ENCODE measurements at places on chromosomes 11 and 22.

- DNase-seq: no peak
Measured at GRCh38 chr11:68338051-68338780, 25.8 kb downstream of the LRP5 start.

DNA sequence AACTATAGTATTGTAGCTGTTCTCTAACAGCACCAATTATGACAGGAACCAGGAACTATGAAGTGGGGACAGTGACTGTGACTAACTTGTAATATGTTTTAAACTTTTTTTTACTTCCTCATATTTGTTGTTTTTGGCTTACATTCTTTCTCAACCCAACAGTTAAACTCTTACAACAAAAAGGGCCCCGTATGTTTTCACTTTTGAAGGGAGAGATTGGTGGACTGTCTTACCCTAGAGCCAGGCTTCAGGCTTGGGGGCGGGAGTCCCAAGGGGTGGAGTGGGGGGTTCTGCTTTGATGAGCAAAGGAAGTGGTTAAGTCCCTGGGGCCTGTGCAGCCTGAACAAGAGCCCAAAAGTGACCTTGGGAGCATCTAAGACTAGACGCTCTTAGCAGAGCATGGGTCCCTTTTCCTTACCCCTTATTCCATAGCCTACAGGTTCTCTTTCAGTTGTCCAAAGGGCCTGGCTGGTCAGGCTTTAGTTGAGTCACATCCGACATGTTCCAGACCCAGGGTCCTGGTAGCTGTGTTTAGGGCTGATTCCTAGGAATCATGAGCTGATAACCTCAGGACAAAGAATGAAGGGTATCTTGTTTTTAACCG is 38.8 kb downstream of the STIM1 start:
- no peak for DNase-seq

DNA sequence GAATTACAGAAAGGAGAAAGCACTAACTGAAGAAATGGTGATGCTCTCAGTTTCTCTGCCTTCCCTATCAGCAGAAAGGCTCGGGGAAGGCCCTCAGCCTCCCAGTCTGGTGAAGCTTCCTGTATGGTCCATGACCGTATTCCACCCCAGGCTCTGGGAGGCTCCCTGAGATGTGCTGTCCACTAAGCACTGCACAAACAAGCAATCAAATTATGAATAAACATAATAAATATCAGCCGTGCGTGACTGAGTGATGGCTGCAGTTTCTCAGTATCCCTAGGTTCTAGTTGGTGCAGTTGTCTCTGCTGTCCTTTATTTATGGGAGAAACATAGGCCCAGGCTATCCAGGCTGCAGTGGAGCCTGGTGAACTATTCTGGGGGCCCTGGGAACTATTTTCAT is 3.6 kb downstream of the SMDT1 start:
- DNase-seq: no peak

DNA sequence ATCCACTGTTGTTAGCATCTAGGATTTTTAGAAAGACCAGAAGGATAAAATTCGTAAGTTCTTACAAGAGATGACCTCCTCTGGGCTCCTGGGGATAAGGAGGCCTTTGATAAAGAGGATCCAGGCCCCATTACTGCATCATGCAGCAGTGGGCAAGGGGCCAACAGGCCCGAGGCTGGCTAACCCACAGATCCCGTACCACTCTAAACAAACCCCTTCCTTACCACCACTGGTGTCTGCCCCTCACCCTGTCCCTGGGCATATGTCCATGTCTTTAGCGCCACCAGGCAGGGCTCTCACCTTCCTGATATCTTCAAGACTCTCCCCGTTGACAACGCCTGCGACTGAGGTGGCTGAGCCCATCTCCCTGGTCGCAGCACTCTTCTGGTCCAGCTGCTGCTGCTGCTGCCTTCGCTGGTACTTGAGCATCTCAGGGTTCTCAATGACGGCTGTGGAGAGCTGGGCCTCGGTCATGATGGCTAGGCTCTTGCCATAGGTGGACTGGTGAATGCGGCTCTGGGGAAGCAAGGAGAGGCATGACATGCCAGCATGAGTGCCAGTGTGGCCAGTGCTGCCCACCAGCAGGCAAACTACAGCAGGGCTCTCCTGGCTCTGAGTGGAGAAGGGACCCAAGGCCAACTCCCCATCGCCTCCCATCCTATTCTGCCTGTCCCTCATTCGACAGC is 46.2 kb downstream of the HIRA start:
- DNase-seq: no peak

- no peak for DNase-seq
Measured at GRCh38 chr22:33035272-33035863, 22.8 kb downstream of the SYN3 start.

- DNase-seq: no peak
Measured at GRCh38 chr11:38680166-38680565, 2082.1 kb upstream of the RAG2 start.

DNA sequence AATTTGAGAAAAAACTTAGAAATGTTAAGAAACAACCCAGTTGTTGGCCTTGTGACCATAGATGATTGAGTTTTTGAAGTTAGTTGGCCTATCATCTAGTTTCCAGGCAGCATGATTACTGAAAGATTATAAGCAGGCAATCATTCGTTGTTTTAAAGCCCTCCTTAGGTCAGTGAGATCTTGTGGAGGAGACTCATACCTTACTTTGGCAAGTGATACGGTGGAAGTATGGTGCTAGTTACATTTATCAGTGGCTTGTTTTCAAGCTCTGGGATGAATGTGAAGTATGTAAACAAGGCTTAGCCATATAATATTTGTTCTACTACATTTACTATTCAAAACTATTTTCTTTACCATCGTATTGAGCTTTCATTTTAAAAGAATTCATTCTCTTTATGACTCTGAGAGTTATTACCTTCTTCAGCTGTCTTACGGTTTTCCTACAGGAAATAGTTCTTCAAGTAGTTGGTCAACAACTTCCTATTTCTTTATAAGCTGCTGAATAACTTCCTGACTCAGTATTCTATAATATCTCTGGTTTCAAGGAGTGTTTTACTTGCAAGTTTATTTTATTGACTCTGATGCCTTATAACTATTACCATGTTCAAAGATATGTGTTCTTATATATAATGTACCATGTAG is 7.3 kb downstream of the YAP1 start:
- no peak for DNase-seq

DNA sequence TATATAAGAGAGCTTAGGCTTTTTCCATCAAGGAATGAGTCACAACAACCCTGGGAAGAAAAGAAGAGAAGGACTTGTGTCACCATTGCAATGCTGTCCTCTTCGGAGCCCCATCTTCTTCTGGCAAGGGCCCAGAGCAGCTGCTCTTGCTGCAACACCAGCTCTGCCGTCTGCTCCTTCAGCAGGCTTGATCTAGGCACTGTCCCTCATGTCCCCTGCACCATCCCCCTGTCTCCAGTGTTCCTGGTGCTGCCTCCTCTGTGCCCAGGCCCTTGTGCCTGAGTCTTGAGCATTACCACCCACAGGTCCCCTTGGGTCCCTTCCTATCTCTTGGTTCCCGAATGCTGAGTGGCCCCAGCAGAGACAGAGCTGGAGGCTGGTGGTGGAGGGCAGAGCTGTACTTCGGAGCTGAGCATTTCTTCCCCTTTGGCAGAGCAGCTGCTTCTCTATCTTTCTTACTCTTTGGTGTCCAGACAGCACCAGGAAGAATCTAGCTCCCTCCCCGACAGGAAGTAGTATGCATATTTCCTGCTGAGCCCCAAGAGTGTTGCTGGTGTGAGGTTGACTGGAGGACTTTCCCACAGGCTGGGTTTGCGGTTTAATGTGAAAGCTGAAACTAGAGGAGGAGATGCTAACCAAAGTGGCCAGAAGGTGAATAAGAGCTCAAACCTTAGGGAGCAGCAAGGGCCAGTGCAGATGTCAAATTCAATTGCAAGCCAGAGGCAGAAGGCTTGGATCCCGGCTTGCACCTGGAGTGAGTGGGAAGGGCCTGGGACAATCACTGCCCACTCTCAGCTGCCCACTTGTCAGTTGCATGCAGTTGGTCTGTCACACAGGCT is 27.8 kb downstream of the WEE1 start:
- DNase-seq: no peak

- no peak for DNase-seq
Measured at GRCh38 chr11:12430954-12431595, 53.7 kb downstream of the PARVA start.

DNA sequence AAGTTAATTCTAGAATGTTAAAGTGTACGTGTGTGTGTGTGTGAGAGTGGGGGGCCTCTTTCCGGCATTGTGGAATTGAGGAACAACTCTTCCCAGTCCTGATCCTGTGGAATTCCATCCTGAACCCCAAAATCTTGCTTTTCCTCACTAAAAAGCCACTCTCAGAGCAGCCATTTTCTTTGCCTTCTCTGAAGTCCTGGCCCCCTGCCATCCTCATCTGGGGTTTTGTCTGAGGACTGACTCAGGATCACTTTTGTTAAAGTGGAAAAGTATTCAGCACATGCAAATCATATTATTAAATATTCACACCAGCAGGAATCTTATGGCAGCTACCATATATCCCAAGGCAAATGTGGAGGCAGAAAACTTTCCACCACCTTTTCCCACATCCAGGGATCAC is 3.8 kb downstream of the SCN4B start:
- DNase-seq: no peak

DNA sequence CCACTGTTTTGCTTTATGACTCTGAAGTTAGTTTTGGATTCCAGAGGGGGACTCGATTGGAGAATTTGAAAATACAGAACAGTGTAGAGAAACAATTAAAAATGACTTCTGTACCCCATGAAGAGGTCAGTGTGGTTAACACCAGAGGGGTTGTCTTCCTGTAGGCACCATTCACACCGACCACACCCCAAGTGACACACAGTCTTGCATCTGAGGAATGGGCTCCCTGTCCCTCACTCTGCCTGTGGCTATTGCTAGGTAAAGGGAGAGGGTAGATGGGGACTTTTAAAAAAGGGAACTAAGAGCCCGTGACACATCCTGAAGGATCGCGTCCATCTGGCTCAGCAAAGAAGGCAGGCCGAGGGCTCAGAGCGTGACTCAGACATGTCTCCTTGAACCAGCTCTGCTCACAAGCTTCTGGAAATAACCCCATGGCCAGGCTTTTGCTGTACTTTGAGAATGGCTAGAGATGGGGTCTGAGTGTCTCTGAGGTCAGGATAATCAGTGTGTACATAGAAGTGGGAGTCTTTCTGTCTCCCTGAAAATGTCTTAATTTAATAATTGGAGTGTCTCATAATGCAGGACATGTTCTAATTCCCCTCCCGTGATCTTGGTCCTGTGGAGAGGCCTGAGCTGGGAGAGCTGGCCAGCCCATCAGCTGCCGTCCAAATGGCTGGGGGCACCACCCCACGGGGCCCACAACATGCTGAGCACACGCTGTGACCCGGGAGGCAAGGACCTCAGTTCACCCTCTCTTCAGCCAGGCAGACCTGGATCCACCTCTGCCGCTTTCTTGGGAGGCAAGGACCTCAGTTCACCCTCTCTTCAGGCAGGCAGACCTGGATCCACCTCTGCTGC is 39.3 kb downstream of the SGSM1 start:
- no peak for DNase-seq

- no peak for DNase-seq
Measured at GRCh38 chr11:58503361-58503856, 4.5 kb downstream of the OR5B21 start.

GRCh38 chr11:9170450-9170849 is 79.1 kb upstream of the SCUBE2 start:
- no peak for DNase-seq

DNA sequence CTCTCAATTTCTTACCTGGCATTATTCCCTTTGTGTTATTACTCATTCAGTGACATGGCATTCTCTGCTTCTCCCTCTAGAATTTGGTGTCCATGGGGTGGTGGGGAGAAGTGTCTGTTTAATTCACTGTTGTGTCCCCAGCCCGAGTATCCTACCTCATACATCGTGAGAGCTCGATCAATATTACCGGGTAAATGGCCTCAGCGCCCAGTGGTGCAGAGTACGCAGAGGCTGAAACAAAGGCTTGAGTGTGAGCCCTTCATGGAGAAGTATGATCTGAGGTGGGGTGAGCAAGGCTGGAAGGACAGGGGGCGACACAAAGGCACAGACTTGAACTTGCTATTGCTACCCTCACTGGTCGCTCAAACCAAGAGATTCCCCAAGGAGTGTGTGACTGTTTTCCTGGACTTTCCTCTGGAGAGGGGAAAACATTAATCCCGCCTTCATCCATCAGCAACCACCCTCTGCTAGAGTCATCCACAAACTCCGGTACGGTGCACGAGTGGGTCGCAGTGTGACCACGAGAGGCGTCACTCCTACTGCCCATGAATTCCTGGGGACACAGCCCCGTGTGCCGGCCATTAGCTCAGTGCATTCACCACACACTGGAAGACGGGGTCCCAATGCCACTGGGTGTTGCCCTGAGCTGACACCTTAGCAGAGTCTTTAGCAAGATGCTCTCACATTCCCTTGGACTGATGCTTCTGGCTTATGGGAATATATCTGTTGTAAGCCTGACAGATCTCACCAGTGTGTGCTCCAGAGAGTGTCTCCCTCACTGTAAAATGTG is 35.0 kb upstream of the CCND1 start:
- DNase-seq: no peak

GRCh38 chr11:44727373-44728287 is 868 bp downstream of the TSPAN18 start:
- peak; percentile 34 for DNase-seq

DNA sequence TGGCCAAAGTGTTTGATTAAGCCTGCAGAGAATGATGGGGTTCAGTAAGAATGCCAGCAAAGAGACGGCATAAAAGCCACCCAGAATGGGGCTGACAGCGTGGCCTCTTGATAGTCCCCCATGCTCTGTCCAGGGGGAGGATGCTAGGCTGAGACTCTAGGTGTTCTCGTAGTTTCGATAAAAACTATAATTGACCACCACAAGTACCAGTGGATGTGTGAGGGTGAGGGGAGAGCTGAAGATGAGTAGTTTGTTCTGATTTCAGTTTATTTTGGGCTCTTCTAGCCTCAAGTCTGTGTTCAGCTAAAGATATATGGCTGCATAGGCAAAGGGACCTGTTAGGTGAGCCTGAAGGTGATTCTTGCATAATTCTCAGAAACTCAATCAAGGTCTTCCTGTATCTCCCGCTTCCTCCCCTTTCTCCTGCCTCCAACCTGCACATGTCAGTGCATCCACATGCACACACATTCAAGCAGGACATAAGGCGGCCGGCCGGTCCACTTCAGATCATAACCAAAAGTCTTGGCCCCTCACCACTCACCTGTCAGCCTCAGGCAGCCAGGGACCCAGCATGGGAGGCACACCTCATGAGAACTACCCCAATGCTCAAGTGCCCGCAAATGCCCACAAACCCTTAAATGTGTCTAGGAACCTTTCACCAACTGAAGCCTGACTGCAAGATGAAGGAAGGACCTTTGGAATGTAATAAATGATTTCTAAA is 31.2 kb downstream of the FLI1 start:
- DNase-seq: no peak

DNA sequence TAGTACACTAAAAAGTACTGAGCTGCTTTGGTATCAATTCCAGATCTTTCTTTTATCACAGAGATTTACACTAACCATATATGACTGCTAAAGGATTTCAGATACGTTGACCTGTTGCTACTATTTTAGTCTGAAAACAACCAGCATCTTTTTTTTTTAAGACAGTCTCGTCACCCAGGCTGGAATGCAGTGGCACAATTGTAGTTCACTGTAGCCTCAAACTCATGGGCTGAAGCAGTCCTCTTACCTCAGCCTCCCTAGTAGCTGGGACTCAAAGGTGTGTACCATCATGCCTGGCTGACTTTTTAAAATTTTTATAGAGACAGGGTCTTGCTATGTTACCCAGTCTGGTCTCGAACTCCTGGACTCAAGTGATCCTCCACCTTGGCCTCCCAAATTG is 24.2 kb upstream of the L3MBTL2 start:
- no peak for DNase-seq

Measured in stimulated activated CD8-positive, alpha-beta memory T cell treated with anti-CD3 and anti-CD28 coated beads, Interleukin-4, amount 100 ng/mL, for 1 hour (primary cell).